Right ventricle myocardium inferior (tissue), 1 donor: ENCODE measurements at places on chromosomes 6 and 20.

DNA sequence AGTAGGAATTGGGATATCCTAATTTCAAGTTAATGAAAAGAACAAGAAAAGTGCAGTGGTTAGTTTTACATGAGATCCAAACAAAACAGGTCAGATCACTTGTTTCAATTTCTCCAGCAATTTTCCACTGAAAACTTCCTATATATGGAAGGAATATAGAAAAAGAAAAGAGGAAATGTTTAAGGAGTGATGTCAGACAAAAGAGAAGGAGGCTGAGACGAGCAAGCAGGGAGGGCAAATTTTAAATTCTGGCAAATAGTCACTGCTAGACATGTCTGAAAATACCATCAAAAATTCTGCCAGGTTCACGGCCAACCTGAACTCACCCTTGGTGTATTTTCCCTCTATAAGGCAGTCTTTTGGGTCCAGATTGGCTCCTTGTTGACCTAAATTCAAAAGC lies 9.5 kb upstream of the NUP153 start:
- no peak for DNase-seq

GRCh38 chr6:105179244-105180065 lies at the start of gene POPDC3:
Gene POPDC3 (minus strand): TSS chr6:105180014. CDS start chr6:105161909, 18,105 bp downstream.
- no peak for DNase-seq

GRCh38 chr6:20687494-20687893 lies 153.2 kb downstream of the CDKAL1 start:
- DNase-seq = no peak

GRCh38 chr6:116217069-116217468 lies 36.8 kb downstream of the TSPYL4 start:
- DNase-seq = no peak

GRCh38 chr6:149501201-149501600 lies 16.4 kb upstream of the ZC3H12D start:
- no peak for DNase-seq

DNA sequence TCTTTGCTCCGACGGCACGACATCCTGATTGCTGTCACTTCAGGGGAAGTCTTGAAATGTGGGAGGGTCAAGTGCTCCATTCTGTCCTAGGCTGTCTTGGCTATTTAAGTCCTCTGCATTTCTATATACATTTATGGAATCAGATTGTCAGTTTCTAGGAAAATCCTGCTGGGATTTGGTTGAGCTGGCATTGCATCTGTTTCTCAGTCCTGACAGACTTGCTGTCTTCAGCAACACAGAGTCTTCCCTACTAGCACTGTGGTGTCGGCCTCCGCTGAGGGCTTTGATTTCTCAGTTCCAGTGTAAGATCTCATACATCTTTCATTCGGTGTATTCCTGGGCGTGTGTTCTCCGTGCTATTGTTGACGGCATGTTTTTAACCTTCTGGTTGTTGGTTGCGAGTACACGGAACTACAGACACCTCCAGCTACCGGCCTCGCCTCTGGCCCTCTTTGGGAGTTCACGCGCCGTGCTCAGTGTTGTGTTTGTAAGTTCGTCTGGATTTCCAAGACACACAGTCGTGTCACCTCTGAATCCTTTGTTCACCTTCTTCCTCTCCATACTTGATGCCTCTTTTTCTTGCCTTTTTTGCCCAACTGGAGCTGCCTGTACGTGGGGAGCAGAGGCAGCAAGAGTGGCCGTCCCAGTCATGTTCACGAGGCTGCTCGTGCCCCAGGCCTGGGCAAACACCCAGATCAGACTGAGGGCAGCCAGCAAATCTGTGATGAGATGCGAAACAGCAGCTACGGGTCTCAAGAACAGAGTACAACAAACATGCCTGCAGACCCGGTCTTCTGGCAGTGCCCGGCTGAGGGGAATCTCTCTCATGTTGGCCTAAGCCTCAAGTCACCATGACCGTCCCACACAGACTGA lies 92.8 kb downstream of the TAF4 start:
- DNase-seq = no peak

GRCh38 chr6:89243331-89243629 lies 26.1 kb upstream of the GABRR1 start:
- DNase-seq = no peak

DNA sequence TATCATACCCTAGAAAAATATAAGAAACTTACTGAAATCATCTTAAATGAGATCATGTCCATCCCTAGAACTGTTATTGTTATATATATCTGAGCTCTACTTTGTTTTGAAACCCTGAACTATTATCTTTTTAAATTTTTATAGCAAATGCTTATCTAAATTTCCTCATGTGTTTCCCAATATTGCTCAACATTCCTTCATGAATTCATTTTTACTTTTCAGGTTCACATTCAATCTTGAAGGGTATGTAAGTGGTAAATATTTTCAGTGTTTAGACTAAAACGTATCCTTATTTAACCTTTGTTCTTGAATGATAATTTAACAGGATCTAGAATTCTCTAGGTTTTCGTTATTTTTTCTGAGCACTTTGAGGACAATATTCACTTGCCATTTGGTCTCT lies 23.9 kb downstream of the PDE7B start:
- no peak for DNase-seq

GRCh38 chr6:170283212-170284081 lies 7.4 kb downstream of the DLL1 start:
- no peak for DNase-seq
